ENCODE measurements at places on chromosomes 2 and 18.

DNA sequence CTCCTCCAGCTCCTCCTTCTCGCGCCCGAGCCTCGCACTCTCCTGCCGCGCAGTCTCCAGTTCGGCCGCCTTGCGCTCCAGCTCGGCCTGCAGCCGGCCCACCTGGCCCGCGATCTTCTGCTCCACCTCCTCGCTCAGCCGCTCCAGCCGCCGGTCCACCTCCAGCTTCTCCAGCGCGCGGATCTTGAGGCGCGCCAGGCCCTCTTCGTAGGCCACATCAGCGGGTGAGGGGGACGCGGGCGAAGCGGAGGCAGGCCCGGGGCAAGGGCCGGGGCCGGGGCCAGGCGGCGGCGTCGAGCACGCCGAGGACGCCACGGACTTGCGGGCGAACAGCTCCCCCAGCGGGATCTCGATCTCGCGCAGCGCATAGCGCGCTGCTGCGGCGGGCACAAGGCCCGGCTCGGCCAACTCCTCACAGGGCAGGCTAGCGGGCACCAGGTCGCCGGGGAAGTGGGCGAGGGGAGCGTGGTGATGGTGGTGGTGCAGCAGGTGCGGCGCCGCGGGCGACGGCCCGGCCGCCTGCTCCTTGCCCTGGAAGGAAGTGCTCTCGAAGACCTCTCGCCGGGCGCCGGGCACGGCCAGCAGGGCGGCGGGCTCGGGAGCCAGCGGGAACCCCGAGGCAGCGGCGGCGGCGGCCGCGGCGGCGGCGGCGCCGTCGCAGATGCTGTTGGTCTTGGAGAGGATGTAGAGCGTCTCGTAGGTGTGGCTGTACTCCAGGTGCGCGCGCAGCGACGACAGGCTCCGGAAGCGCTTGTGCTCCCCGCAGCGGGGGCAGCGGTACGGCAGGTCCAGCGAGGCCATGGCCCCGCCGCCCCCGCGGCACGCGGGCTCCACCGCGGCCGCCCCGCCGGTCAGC, 15.2 kb downstream of the FBXO41 start:
- DNase-seq, result peak; percentile 40

- DNase-seq, result no peak
These were observed 105.5 kb downstream of the NOL10 start for GRCh38 chr2:10584242-10584753.

DNA sequence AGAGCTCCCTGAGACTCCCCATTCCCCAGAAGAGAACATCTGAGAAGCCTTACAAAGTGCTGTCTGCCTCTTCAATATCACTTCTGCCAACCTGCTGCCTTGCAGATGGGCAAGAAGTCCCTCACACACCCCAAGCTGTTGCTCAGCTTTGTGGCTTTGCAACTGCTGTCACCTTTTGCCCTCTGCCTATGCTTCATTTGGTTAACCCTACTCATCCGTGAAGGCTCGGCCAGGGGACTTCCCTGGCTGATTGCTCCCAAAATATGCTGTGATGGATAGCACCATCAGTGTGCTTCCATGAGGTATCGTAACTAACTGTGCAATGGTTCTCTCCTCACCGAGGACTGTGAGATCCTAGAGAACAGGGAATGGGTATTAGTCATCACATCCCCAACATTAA, 88.9 kb upstream of the CYP1B1 start:
- no peak for DNase-seq

GRCh38 chr2:230781130-230781797, 68.6 kb downstream of the CAB39 start:
- no peak for DNase-seq

GRCh38 chr18:29501952-29502351, 1325.0 kb upstream of the CDH2 start:
- DNase-seq, result no peak
